ENCODE measurements at places on chromosomes 12 and 14.

GRCh38 chr14:32633930-32634329, 304.7 kb upstream of the NPAS3 start:
- no peak for DNase-seq

DNA sequence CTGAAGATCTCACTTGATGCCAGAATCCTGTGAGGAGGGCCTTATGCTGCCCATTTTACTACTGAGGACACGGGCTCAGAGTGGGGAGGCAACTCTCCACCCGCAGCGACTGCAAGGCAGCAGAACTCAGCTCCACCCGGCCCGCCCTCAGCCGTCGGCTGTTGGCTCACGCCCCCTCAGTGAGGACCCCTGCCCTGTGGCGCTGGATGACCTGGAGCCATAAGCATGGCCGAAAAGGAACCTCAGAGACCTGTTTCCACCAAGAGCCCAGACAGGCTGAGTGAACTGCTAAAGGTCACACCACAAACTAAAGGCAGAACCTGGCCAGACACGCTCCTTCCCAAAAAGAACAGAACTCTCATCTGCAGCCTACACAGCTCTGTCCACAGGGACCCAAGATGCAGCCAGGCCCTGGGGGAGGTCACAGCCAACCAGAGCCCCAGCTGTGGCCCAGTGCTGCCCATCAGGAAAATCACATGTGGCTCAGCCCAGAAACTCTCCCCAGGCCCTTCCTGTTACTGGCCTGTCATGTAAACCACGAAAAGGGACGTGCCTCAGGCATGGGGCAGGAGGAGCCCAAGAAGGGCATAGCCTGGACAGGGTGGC, 32.8 kb downstream of the CCNK start:
- no peak for DNase-seq

DNA sequence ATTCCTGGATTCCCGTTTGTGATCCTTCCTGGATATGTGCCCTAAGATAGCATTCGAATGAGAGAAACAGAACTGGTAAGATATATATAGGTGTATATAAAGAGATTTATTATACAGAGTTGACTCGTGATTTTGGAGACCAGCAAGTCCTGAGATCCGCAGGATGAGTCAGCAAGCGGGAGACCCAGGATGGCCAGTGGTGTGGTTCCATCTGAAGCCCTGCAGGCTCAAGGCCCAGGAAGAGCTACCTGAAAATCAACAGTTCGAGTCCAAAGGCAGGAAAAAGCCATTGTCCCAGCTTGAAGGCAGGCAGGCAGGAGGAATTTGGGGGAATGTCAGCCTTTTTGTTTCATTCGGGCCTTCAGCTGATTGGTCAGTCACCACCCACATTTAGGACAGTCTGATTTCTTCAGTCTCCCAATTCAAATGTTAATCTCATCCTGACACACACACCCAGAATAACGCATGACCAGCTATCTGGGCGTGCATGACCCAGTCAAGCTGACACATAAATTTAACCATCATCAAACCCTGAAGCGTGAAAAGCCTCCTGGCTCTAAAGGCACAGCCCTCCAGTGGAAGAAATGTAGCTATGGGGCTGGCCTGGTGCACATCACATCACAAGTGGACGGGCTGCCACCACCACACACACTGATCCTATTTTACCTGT, 44.3 kb downstream of the TUNAR start:
- no peak for DNase-seq

DNA sequence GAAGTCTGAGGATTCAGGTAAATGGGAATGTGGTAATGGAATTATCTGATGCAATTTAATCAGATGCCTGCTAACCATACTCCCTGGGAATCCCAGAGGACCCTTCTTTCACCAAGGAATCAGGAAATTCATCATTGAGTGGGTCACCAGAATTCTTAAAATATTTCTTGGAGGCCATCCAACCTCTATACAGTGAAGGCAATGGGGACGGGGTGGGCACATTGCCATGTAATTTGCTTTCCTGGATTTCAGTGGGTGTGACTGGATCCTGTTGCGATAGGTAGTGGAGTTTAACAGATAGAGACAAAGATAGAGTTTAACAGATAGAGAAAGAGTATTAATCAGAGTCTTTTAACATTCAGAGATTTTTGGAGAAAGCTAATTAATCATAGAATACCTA, 394.4 kb downstream of the DAD1 start:
- no peak for DNase-seq

DNA sequence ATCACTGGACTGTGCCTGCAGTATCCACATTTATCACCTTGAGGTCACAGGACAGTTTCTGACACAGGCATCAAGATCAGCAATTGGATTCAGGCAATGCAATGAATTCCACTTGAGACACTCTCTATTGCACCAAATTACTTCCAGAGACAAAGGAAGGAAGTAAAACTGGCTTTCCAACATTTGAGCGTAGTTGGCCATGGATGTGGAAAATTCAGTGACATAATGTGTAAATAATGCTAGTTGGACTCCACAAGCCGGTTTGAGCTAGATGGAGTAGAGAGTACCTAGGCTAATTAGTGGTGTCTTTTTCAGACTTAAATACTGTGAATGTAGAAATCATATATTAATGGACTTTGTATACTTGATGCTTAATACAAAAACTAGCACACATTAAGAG, 168.3 kb upstream of the SYT1 start:
- DNase-seq, result no peak

GRCh38 chr14:100132161-100132902, 27.1 kb downstream of the DEGS2 start:
- no peak for DNase-seq

GRCh38 chr14:52268279-52269061, 972 bp downstream of the PTGDR start:
- DNase-seq, result peak; percentile 77
